ENCODE measurements at places on chromosomes 1 and 21.

DNA sequence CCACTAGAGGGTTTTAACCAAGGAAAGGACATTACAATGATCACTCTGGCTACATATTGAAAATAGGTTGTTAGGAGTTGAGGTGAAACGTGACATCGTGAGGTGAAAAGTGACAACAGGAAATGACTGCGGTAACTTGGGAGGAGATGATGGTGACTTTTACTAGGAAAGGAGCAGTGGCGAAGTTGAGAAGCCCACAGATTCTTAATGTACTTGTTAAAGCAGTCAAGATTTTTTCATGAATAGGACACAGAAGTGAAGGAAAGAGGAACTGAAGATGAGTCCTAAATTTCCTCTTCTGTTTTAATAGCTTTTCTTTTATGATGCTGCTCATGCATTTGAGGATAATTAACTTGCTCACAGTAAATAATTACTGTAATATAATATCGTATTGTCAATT is 59.5 kb downstream of the OMA1 start:
- no peak for DNase-seq

- no peak for DNase-seq
Measured at GRCh38 chr1:171081763-171082201, 8.9 kb upstream of the FMO3 start.

DNA sequence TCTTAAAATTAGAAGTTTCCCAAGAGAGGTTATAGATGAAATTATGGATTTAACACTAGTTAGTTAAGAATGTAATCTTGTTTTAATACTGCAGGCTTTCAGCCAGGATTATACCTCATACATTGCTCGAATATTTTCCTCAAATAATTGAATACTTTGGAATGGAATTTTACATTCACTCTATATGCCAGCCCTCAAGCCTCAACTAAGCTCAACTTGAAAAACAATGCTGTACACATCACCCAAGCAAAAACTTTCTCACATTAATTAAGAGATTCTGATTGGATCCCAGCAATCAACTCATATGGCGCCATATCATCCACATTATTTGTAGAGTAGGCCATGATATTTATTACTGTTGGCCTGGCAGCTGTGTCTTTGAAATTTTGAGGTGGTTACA is 710.7 kb upstream of the ADAMTS5 start:
- no peak for DNase-seq

DNA sequence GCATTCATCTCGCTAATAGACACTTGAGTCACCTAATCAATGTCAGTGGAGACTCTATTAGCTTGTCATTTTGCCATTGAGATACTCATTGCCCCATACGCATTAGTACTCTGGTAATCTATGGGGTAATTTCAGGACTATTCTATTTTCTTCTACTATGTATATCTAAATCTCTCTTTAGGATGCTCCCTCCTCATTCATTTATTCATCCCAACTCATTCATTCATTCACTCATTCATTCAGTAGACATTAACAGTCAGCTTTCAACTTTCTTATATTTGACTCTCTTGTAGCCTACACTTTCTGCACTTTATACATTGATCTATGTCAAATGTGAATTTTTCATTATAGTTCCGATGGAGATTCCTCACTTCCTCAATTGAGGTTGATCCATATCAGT is 170.9 kb downstream of the ASTN1 start:
- DNase-seq = no peak

DNA sequence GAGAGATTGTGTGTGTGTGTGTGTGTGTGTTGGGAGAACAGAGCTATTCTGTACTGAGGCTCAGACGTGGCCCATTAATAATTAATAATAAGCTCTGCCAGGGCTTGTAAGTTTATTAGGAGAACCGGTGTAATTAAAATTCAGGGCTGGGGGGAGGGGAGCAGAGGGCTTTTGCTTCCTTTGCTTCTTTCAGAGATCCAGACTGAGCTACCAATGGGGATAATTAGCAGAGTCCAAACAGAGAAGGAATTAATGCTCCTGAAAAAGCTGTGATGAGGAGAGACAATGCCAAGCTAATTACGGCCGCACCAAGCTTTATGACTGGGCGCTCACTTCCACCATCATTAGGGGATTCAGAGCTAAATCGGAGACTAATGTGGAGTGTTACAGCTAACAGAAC is 4.5 kb downstream of the SYT6 start:
- DNase-seq = no peak

- peak; percentile 83 for DNase-seq
Measured at GRCh38 chr1:55827350-55827749, 612.2 kb upstream of the USP24 start.

- peak; percentile 65 for DNase-seq
Measured at GRCh38 chr1:19209439-19209989, 552 bp downstream of the UBR4 start.

DNA sequence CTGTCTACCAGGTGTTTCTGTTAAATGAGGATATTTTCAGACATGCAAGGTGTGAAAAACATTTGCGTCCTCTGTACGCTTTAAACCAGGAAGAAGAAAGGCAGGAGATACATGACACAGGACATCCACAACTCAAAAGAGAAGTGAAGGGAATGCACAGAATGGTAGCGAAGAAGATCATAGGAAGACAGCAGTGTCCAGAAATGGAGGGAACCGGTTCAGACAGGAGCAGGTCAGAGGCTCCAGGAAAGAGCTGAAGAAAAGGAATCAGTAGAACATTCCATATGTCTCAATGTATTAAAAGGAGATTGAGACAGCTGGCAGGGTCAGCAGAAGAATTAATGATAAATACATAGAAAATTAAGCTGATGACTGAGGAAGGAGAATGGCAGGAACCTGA is 190.9 kb downstream of the CDC7 start:
- no peak for DNase-seq

- DNase-seq = peak; percentile 81
Measured at GRCh38 chr1:40708750-40709099, 17.2 kb downstream of the NFYC start.

- DNase-seq = no peak
Measured at GRCh38 chr1:41275831-41276230, 33.7 kb upstream of the SCMH1 start.

DNA sequence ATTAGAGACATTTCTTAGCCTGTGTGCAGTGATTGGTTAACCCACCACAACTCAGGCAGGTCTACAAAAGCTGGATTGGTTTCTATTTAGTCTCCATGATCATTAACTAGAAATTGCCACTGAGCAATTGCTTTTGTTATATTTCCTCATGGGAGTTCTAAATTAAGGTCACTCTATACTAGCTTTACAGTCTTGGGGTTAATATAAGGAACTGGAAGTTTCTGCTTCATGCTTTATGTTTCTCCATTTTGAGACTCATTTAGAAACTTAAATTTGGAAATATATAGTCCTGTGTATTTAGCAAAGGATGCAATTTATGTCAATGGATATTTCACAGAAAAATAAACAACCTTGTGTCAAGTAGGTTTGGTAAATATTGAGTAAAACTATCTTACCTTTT is 137.5 kb downstream of the HLX start:
- no peak for DNase-seq

DNA sequence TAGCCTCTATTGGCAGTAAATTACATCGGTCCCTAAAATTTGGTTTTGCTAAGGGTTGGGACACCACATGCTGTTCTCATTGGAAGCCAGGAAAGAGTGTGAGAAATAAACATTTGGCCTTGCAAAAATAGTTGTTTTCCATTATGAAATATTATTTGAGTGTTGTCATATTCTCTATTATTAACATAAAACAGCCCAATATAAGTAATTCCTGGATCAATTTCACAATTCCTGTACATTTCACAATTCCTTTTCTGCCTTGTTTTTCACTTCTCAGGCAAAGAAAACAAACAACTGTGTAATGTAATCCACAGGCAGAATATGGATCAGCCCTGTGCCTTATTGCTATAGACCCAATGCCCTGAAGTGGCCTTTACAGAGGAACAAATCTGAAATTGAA is 40.5 kb downstream of the C1orf87 start:
- no peak for DNase-seq

- DNase-seq = no peak
Measured at GRCh38 chr1:53552146-53552861, 93.1 kb downstream of the DMRTB1 start.

DNA sequence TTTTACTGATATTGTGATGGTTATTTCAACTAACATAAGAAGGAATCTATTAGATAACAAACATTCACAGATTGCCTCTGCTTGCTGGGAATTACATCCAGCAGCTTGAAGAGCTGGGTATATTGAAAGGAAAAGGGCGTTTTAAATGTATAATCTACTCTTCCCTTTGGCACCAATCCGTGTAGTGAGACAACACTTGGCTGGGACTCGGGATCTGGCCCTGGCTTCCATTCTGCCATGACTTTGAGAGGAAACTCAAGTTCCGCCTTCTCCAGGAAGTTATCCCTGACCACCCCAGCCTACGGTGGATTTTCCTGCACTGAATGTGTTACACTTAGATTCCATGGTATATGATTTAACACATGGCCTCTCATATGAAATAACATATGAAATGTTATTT is 86.9 kb upstream of the UBE2U start:
- DNase-seq = no peak

DNA sequence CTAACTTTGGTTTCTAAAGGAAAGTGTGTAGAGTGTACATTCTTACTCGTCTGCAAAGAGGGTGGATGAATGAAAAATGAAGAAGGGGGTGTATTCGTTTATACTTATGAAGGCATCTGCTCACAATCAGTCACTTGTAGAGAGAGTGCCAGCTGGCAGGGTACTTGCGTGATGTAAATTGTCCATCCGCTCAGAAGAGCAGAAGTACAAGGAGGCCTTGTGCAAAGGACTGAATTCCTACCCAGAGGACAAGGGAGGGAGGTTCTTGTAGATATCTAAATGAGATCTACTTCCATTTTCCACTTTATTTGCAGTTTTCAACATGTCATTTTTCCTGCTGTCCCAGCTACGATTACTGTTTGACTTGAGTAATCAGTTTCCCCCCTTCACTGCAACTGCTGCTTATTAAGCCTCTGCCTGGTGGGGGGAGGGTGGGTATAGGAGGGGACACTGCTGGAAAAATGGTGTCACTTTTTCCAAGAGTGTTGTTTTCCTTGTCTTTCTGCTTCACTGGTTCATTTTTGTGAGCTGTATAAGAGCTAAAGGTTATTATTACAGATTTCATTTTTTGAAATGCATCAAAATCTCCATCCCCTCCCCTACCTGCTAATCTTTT is 67.3 kb downstream of the LAMC1 start:
- peak; percentile 45 for DNase-seq

DNA sequence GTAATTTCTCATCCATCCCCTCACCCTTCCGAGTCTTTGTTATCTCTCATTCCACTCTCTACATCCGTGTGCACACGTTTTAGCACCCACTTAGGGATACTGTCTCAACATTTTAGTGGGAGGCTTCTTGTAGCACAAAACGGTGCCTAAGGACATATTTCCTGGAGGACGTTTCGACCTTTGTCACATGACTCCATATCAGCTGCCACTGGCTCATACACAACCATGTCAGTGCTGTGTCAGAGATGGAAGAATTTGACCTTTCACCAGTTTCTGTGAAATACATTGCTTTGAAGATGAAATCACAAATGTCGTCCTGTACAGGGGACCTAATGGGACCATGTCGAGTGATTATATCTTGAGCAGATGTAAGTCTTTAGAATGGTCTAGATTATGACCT is 15.6 kb downstream of the B3GALT5 start:
- no peak for DNase-seq

GRCh38 chr1:172885971-172886370 is 164.8 kb downstream of the TNFSF18 start:
- DNase-seq = peak; percentile 21

GRCh38 chr1:242243472-242243871 is 244.6 kb upstream of the MAP1LC3C start:
- DNase-seq = no peak

GRCh38 chr1:93729906-93730305 is 48.3 kb upstream of the BCAR3 start:
- no peak for DNase-seq

- DNase-seq = no peak
Measured at GRCh38 chr21:30306884-30307283, 13.2 kb downstream of the KRTAP26-1 start.

DNA sequence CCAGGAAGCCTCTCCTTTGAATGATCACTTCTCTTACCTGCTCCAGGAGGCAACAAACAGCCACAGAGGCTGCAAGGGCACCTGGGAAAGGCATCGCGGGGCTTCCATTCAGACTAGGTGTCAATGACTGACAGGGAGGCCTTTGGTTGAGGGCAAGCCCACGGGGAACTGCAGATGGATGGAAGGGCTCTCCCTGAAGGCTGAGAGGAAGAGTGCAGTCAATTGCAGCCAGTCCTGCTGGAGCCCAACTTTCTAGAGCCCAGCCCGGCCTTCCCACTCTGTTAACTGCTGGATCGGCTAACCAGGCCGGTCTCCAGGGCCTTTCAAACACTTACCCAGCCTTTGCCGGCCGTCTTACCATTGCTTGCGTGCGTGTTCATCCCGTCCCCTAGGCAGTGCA is 89.3 kb downstream of the LACTBL1 start:
- no peak for DNase-seq

GRCh38 chr1:181090641-181091126 is 2.2 kb downstream of the IER5 start:
- no peak for DNase-seq

- no peak for DNase-seq
Measured at GRCh38 chr21:24897883-24898282, 709.4 kb downstream of the MRPL39 start.

DNA sequence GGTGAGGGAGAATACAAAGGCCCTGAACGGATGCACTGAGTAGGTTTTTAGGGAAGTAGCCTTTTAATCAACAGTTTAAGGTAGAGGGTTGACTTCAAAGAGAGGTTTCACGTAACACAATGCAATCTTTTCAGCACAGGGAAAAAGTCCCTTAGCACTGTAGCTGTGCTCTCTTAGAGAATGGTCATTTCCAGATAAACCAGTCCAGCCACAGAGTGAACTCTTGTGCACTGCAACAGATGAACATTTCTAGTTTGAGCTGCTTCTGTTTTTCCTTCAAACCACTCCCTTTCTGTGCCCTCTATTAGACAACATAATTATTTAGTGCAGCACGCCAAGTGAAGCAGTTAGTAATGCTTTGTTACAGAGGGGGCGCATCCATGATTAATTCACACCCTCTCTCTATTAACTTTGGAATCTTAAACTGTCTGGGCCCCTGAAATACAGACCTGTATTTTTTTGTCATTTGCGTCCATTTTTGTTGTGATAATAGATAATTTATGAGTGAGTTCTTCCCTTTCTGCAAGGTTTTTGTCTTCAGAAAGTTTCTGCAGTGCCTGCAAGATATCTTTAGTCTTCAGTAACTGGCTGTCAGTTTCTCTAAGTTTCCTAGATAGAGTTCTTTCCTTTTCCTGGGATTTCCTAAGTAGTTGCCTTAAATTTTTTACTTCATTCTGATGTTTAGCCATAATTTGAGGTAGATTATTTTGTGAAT is 22.9 kb downstream of the LCA5L start:
- no peak for DNase-seq

- DNase-seq = no peak
Measured at GRCh38 chr1:198297281-198297680, 140.5 kb downstream of the NEK7 start.

DNA sequence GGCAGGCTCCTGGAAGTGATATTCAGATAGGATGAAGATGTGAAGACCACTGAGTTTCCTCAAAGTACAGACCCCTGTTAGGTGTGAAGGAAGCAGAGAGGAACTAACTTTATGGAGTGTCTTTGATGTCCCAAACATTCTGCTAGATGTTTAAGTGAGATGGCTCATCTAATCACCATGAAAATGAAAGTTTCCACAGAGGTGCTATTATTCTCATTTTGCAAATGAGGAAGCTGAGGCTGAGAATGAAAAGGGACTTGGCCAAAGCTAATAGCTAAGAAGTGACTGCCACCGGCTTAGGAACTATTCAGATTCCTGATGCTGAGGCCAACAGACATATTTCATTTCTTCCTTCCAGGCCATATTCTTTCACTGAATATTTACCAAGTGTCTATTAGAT is 45.9 kb upstream of the WLS start:
- no peak for DNase-seq

Data from GM03348 (cell line).